T-helper 2 cell (primary cell): ENCODE measurements at places on chromosomes 5 and 9.
A peak's percentile ranks its signal among the peaks of the same experiment; 100 is the strongest.

GRCh38 chr5:135977375-135977928 lies 22.7 kb upstream of the LECT2 start:
- peak; percentile 9 for DNase-seq

GRCh38 chr5:52989781-52990527 lies 802 bp downstream of the ITGA2 start:
- peak; percentile 9 for DNase-seq

DNA sequence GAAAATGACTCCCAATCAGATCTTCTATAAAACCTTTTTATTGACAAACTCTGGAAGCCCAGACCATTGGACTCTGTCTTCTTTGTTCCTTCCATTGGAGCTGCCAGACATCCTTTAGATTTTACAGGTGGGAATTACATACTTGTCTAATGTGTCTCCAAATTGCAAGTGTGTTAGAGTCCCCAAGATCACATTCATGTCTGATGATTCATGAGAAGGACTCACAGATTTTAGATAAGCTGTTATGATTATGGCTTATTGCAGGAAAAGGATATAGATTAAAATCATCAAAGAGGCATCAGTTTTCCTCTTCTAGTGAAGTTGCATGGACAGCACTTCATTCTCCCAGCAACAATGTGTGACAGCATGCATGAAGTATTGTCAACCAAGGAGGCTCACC lies 70.4 kb downstream of the MUSK start:
- no peak for DNase-seq

DNA sequence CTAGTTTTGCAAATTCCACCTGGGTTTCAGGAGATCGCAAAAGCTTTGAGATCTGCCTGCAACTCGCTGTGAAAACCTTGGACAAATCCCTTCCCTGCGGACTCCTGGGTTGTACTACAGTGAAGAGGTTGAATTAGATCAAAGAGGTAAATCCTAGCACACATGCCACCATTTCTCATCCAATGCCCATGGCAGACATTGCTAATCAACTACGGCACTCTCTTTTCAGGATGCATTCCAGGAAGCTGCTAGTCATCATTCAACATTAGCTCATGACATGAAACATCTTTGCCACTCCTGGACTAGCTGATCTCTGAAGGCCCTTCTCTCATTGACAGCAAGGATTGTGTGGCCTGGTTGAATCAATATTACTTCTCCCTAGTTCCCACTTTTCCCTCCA lies 46.1 kb downstream of the PCDH1 start:
- DNase-seq: no peak

DNA sequence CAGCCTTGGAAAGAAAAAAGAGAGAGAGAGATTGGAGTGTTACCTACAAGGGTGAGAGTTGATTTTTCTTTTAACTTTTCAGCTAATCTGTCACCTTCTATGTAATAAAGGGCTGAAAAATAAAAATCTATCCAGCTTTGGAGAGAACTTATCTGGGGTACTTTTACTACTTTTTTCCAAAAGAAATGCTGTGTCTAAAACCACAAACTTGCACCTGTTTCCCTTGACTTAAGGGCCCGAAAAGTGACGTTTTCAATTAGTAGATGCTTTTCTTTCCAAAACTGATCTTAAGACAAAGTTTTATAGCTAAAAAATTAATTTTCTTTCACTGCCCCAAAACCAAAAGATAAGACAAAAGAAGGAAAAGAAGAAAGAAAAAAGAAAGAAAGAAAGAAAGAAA lies 48.8 kb downstream of the SMIM23 start:
- DNase-seq: no peak

GRCh38 chr5:6082685-6083084 lies 295.7 kb downstream of the MED10 start:
- no peak for DNase-seq

DNA sequence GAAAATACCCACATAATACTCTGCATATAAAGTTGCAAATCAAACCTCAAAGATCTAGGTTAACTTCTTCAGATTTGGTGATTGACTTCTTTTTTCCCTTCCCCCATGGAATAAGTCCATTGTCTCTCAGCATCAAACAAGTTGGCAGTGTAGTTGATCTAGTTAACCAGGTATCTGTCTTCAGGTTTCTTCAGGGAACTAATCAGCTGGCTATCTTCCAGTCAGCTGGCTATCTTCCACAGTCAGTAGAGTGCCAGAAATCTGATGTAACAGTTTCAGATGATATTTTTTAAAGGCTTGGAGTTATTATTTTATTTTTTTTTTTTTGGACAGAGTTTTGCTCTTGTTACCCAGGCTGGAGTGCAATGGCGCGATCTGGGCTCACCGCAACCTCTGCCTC lies 16.8 kb downstream of the TNFSF15 start:
- no peak for DNase-seq

- DNase-seq: no peak
Observed at GRCh38 chr5:135651156-135651555, 72.4 kb upstream of the CXCL14 start.

DNA sequence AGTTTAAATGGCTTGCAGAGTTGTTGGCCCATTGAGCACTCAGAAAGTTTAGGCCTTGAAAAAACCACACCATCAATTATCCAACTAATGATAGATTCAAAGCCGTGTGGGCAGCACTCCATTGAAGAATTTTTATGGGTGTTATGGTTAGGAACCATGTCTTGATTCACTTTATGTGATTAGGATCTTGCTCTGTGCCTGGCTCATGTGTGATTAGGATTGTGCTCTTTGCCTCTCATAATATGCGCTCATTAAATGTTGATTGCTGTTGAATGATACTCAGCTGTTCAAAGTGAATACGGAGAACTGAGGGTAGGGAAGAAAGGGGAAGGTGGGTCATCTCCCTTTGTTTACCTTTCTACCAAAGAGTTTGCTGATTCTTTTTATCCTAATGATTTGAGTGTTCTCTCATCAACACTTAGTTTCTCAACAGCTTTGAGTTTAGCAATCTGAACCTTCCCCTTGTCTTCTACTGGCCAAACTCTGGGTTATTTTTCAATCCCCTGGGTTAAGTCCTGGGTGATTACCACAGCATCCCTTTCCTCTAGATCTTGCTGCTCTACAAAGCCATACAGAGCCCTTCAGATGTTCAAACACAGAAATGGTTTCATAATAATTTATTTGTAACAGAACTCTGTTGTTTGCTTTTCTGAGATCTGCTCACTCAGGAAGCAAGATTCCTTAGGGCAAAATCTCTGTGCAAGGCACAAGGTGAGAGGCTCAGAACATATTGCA lies 668.8 kb upstream of the RGMB start:
- no peak for DNase-seq

GRCh38 chr9:126864771-126865170 lies 4.3 kb downstream of the ZBTB34 start:
- no peak for DNase-seq
